ENCODE measurements at places on chromosomes 13 and 19.

GRCh38 chr19:48975947-48976847 is 11.1 kb downstream of the FTL start:
- no peak for DNase-seq

GRCh38 chr13:33524086-33524485 is 238.5 kb upstream of the STARD13 start:
- no peak for DNase-seq

DNA sequence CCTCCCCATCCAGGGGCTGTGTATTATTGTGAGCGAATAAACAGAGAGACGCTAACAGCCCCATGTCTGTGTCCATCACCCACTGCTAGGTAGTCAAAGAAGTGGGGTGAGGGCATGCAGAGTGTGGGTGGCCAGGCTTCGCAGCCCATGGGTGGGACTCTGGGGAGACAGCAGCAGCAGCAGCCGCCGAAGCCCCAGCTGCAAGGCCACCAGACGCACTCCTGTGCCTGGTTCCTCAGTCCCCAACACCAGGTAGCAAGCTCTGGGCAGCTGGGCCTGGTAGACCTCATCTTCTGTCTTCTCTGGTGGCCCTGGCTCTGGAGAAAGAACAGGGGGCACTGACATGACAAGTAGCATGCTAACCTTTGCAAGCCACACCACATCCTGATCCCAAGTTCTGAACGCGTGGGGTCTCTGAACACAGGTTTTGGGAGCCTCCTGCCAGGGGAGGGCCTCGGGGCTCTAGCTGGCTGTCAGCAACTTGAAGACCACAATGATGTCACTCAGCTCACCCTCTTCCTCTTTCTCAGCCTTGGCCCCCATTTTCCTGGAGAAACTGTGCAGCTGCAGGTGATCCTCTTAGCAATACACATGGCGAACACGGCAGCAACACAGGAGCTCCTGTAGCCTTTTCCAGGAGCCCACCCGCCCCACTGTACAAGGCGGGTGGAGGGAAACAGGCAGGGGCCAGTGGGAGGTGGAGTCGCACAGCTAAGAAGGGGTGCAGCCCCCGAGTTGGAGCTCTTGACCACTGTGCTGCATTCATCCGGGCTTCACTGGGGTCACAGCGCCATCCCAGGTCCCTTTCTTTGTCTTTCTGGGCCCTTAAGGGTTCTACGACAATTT is 5.8 kb downstream of the FUZ start:
- DNase-seq, result no peak

DNA sequence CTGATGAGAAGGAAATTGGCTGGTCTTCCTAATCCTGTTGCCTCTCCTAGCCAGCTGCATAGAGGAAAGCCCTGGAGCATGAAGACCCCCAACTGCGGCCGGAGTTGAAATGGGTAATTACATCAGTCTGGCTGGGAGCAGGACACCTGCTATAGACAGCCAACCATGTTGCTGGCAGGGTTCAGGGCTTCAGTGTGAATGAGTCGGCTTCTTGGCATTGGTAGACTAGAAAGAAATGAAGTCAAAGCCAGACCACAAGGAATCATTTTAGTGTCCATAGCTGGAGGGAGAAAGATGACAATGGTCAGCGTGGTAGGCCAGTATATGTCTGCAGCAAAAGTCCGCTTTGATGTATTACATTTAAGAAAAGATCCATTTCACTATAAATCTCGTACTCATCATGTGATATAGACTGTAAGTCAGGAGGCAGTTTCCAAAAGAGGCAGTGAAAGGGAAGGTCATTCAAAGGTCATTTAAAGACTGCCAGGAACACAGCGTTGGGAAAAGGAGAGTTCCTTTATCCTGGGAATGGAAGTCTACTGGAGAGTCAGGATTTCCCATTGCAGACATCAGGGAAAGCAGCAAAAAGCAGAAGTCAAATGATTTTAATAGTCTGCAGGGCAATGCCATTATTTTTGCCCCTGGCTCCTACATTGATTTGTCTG is 262.7 kb downstream of the DNAJC15 start:
- no peak for DNase-seq

GRCh38 chr19:58474291-58474996 is 1.7 kb upstream of the ZNF446 start:
- DNase-seq, result peak; percentile 74

DNA sequence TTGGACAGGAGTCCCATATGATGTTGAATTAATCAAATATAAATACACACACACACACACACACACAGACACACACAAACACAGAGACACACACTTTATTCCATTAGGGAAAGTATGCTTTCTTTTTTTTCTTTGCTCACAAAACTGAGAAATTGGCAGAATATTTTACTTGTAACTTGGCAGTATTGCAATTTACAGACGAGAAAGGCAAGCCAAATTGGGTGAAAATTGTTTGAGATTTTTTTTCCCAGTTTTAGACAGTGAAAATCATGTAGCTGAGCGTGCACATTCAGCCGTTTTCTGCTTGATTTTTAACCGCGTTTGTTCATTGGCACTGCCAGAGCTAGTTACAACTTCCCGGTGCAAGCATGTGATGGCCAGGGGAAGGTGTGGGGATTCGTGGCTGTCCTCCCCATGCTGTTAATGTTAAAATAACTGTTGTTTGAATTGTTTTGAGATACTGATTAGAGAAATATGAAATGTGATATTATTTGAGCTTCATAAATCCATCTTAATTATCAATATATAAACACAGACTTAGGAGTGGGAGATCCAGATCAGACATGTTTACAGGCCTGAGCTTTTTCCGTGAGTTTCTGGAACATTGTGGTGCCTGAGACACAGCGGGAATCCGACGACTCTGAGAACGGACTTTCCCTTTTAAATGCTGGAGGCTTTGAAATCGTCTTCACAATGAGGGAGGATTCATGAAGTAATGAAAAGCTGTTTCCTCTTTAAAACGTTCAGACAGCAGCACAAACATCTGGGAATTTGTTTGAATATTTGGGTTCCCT is 125.5 kb downstream of the KCNRG start:
- DNase-seq, result no peak

DNA sequence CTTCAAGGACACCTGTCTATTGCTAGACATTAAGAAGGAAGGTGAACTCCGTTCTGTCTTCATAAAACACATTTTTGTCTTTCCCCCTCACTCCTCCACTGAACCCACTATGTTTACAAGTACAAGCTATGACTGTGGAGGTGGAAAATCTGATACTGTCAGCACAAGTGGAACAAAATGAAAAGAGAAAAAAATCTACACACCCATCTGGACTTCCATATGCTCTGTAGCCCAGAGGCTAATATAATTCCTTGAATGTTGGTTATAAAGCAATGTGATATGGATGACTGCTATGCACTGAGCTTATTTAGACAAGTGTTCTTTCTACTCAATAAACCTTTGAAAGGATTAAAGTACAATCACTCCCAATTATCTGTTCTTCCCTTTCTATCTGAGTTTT is 713.5 kb downstream of the DIAPH3 start:
- no peak for DNase-seq

DNA sequence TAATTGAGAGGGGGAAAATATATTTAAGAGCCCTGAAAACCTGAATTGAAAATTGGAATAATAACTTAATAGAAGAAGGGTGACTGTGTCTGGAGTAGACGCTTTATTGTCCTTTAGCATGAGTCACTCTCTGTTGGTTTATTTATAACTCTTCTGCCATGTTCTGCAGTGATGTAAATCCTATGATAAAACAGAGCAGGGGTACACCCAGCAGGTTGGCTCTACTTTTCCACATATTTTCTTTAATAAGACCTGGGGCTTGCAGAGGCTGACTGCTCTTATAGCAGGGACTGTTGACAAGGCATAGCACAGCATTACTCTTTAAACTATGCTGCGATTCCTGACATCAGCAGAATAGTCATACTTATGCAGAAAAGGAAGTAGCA is 389.9 kb upstream of the PCDH9 start:
- DNase-seq, result no peak

DNA sequence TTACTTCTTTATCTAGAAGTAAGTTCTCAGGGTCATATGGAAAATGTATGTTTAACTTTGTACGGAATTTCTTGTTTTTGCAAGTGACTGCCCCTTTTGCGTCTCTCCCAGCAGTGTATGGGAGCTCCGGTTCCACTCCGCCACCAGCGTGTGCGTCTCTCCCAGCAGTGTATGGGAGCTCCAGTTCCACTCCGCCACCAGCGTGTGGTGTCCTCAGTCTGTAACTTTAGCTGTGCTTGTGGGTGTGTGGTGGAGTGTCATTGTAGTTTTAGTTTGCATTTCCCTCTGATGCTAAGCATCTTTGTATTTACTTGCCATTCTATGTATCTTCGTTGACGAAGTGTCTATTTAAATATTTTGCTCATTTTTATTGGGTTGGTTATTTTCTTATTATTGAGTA is 2.4 kb downstream of the CUL4A start:
- DNase-seq, result no peak

Data from SW480 (cell line).